ENCODE measurements at places on chromosomes 4 and X.

DNA sequence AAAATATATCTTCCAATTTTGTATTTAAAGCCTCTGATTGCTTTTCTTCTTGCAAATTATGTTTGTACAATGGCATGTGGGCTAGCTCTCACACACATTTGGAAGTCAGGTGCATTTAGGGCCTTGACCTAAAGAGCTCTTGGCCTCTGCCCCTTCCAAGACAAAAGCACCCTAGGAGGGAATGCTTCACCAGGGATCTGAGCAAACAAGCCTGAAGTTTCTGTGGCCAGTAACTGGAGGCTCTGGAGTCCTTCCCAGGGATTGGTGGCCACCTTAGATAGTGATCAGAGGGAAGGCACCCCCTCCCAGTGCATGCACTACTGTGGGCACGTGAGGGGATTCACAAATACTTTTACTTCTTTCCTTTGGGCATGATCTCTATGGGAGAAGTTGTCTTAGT lies 60.3 kb upstream of the DIPK2B start:
- no peak for DNase-seq

GRCh38 chr4:184120549-184121127 lies 97.0 kb downstream of the ENPP6 start:
- DNase-seq: peak; percentile 14

GRCh38 chr4:133624744-133625143 lies 475.6 kb downstream of the PCDH10 start:
- DNase-seq: no peak

DNA sequence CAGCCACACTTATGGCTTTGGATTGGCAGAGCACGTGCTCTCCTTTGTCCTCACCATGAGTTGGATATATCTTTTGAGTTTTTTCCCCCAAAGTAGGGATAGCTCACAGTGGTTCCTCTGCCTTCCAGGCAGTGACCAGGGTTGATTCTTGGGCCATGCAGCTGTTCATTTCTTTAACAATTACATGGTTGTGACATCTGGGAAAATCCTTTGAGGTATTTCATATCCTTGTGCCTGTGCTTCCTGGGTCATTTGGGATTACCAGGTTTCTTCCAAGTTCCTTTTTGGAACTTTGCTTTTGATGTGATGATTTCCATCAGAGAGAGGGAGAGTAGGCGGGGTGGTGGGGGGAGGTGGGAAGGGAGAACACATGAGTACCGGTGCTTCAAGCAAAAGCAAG lies 15.6 kb downstream of the BCORL1 start:
- peak; percentile 7 for DNase-seq

- DNase-seq: no peak
Measured at GRCh38 chrX:14616836-14617235, 87.5 kb downstream of the GLRA2 start.

GRCh38 chr4:33626221-33626620 lies 2618.1 kb downstream of the ARAP2 start:
- DNase-seq: no peak

GRCh38 chr4:184807256-184807655 lies 18.5 kb downstream of the ACSL1 start:
- no peak for DNase-seq

- no peak for DNase-seq
Measured at GRCh38 chrX:79336869-79337815, 30.0 kb downstream of the ITM2A start.

GRCh38 chr4:17719106-17719505 lies 62.3 kb downstream of the FAM184B start:
- no peak for DNase-seq

DNA sequence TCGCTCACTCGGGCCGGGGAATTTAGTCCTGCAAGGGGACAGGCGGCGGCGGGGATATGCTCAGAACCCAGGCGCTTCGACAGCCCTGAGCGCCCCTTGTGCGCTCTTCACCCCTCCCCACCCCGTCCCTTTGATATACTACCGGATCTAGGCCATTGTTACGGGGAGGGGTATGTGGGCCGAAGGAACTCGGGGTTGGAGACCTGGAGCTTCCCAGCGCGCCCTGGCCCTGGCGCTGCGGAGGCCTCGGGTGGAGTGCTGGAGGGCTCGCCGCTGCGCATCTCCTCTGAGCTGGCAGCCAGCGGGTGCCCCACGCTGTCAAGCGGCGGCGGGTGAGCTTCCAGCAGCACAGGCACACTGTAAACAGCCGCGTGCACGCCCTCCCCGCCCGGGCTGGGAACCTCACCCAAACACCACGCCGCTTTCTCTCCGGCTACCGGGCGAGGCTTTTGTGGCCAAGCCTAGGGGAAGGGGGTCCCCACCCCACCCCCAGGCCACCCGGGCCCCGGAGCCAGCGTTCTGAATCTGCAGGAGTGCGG lies 54.5 kb upstream of the BCOR start:
- DNase-seq: no peak

- DNase-seq: no peak
Measured at GRCh38 chrX:134985479-134985878, 5.3 kb upstream of the SMIM10 start.

DNA sequence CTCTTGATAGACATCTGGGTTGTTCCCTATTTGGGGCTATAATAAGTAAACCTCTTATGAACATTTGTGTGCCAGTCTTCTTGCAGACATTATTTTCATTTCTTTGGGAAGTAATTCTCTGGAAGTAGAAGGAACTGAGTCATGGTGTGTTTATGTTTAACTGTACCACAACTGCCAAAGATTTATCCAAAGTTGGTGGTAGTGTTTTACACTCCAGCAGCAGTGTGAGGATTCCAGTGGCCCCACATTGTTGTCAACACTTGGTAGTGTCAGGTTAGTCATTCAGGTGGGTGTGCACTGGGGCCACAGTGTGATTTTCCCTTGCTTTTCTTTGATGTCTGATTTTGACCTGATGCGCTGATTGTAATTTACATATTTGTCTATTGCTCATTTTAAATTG lies 5.0 kb upstream of the UVSSA start:
- DNase-seq: no peak

DNA sequence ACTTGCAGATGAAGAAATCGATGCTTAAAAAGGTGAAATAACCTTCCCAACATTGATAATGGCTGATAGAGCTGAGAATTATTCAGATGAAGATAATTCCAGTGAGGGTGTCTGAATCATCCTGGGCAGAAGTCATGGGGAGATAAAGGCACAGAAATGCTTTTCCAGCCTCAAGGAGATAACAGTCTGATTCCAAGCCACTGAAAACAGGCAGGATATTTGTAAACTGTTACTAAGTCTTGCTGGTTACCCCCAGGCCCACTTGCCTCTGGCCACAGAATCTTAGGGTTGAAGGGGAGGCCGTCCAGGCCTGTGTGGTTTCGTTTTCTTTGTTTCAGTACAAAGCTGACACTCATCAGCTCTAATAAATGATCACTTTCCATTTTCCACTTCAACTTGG lies 158.5 kb downstream of the SH3KBP1 start:
- DNase-seq: no peak

GRCh38 chr4:26044983-26045382 lies 131.0 kb downstream of the SMIM20 start:
- no peak for DNase-seq

DNA sequence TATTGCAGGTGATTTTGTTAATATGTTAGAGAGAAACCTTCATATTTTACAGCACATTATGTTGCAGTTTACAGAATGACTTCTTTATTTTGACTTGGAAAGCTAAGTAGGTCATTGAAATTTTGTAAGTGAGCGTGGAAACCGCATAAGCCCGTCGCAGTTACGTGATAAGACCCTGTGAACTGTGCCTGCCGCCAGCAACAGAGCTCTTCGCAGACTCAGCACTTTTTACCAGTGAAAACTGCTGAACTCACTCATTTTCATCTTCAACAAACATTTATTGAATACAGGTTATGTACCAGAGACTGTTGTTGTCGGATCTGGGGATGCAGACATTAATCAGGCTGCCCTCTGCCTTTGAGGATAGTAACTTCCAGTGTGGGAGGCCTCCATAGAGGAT lies 355.7 kb downstream of the HS3ST1 start:
- no peak for DNase-seq

DNA sequence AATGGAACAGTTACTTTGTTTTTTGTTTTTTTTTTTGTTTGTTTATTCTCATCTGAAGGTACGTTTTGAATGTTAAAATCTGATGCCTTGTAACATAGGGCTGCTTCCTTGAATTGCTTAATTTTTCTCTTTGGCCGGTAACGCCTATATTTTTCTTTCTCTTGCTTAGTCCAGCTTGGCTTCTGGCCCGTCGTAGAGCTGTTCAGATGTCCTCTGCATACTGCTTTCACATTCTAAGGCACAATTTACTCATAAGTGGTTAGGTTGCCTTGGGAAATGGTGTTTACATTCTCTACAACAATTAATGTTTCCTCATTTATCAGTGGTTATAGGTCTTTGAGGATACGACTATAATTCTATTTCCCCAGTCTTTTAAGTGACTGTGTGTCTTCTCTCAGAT lies 7.9 kb downstream of the NONO start:
- no peak for DNase-seq

DNA sequence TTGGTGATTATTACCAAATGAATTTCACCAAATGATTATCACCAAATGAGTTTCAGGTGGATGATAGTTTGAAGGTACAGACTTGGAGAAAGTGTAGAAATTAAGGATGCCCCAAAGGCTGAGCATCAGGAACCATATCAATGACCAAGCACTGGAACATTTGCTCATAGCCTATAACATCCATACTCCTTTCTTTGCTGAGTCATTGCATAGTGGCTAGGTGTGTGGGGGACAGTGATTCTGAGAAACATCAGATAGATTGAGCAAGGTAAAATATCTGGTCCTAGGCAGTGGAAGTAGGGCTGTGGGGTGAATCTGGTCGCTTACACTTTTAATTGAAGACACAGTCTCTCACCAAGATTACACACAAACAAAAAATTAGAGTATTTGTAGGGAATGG lies 1362.5 kb upstream of the PABPC4L start:
- DNase-seq: no peak

DNA sequence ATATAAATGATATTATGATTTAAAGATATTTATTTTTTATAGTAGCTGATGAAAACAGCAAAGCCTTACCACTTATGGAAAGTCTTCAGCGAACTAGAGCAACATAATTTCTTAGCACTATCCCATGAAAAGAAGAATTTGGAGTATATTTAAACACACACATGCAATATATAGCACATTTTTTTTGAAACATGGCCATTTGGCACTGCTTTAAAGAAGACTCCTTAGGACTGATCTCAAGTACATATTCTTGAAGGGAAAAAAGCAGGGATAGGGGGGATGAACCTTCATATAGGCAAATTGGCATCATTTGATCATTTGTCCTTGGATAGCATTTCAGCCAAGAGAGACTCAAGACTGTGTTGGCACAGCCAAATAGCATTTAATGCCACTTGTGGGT lies 193.3 kb downstream of the ANKRD50 start:
- DNase-seq: no peak

DNA sequence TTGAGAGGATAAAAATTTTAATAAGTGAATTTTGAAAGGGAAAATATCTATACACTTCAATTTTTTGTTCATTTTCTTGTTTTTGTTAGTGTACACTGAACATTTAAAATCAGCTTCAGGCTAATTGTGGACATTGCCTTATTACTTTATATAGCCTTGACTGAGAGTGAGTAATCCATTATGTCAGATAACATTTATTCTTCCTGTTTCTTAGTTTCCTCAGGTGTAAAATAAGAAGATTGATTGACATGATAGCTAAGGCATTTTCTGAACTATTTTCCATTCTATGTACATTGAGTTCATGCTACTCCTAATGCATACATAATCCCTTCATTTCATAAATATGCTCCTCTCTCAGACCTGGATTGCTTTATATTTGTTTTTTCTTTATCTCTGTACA lies 607.3 kb upstream of the AADAT start:
- no peak for DNase-seq

- DNase-seq: no peak
Measured at GRCh38 chr4:58111818-58112217, 1001.6 kb upstream of the IGFBP7 start.

DNA sequence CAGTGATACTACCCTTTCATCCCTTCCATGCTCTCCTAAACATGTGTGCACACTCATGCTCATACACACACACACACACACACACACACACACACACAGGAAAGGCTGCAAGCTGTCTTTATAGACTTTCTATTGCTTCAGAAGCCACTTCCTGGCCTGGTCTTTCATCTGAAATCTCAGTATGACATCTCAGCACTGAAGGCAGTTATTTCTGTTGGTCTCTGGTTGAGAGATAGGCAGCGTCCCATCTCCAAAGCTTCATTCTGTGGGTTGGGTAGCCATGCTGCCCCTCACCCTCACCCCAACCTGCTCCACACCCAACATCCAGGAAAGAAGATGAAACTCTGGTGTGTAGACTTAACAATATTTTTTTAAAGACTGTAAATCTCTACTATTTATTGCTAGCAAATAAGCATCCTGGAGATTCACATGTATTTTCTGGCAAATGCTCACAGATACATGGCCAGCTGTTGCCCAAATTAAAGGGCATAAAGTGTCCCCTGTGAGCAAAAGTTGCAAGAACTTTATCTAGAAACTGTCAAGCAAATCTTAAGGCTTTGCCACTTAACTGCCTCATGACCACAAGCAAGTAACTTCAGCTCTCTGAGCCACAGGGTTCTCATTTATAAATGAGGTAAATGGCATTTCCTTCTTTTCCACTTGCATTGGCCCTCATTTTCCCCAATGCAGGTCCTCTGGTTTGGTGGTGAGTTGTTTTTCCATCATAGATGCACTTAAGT lies 189.8 kb upstream of the AFF2 start:
- DNase-seq: no peak

DNA sequence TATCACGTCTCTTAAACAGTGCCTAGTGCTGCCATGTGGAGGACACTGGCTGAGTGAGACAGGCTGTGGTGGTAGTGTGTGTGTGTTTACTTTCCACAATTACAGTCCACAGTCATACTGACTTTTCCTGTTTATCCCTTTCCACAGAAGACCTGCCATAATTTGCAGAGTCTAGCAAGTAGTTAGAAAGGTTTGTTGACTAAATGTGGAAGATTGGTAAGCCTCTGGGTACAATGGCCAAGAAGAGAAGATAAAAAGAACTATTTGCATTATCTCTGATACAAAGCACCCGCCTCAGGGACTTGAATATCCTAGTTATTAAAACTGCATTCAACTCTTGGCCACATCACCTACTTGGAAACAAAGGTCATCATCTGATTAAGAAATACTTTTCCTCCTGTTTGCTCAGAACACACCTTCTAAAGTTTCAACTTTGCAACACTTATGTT lies 89.1 kb downstream of the FAM13A start:
- no peak for DNase-seq

- DNase-seq: no peak
Measured at GRCh38 chr4:77418333-77418732, 187.3 kb upstream of the CXCL13 start.

All from suprapubic skin (tissue), 4 donors.